Airway epithelial cell (primary cell): ENCODE measurements at places on chromosomes 6 and 20. TPM values are rescaled to one million over a fixed set of nuclear protein-coding genes. Genes with fewer than 3 reads are reported as not detected.

HAO1 gene
- not detected in 2 replicates for total RNA-seq

SF3B5 gene
- 211 and 214 TPM in 2 replicates for total RNA-seq

CST2 gene
- not detected in 2 replicates for total RNA-seq

EMILIN3 gene
- under 0.01 TPM in 1 of 2 replicates, not detected in the other for total RNA-seq

APCDD1L gene
- 1.5 and 1.6 TPM in 2 replicates for total RNA-seq

BEND6 gene
- total RNA-seq: 0.23 and 0.28 TPM in 2 replicates

GTSF1L gene
- not detected in 2 replicates for total RNA-seq

DSE gene
- total RNA-seq: 51.7 and 60.5 TPM in 2 replicates

BNIP5 gene
- 0.21 TPM in 1 of 2 replicates, not detected in the other for total RNA-seq

SOX18 gene
- 0.07 TPM in 1 of 2 replicates, not detected in the other for total RNA-seq

ASIP gene
- not detected in 2 replicates for total RNA-seq

TMEM14A gene
- 43.4 and 52.3 TPM in 2 replicates for total RNA-seq

PLN gene
- not detected in 2 replicates for total RNA-seq
